ENCODE measurements at places on chromosomes 6 and 20. TPM values are rescaled to one million over a fixed set of nuclear protein-coding genes. Genes with fewer than 3 reads are reported as not detected.
A peak's percentile ranks its signal among the peaks of the same experiment; 100 is the strongest.

DNA sequence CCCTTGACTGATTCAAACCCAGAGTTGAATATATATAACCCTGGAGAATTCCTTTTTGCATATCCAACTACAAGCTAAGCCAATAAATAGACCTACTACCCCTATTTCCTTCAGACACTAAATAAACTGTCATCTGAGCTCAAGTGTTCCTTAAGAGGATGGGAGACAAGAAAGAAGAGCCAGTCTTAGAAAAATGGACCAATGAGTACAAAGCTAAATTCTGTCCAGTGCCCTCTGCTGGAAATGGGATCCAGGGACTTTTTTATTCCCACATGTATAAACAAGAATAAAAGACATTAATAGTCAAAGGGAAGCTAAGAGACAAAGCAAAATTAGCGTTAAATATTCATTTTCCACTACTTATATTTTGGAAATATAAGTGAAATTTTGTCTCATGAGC lies 4.8 kb downstream of the PPP1R10 start:
- peak; percentile 29 for DNase-seq
- no peak overlapping the region for H3K4me3 ChIP-seq
- H3K36me3 ChIP-seq: peaks cover 5% of the 10 kb centered on the region

DNA sequence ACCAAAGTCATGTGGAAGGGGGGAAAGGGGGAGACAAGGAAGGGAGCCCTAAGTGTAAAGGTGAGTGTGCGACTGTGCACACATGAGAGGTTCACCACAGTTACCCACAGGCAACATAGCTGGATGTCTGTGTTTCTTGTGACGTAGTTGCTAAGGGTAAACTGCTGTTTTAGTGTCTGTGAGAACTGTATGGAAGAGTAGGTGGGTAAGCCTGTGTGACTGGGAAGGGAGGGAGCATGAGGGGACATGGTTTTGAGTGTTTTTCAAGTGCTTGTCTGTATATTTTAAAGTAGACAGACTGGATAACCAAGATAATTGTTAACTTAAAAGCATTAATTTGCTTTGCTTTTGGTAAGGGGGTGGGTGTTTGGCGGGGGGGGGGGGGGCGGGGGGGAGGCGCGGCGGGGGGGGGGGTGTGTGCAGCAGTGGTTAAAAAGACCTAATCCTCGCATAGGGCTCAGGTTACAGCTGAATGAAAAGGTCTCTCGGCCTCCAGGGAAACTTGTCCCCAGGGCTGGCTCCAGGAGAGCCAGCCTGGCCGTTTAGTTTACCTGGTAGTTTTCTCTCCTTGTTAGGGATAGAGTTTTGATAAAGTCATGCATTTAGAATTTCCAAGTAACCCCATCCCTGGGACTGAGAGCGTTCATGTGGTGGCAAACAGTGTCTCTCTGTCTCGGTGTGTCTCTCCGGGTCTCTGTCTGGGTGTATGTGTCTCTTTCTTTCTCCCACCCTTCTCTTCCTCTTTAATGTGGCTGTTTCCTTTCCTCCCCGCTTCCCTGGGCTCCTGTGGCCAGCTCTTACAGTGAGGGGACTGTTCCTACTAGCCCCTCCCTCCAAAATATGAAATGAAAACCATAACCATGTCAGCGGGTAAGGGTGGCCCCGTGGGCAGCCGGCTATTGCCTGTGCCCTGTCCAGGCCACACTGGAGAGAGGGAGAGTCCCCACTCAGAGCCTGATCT lies 3.4 kb downstream of the SCUBE3 start:
- peaks cover 12% of the 10 kb centered on the region for H3K27me3 ChIP-seq
- DNase-seq: no peak
- no peak overlapping the region for H3K27ac ChIP-seq
- H3K36me3 ChIP-seq: no peaks in the 10 kb centered on the region
- H3K4me1 ChIP-seq: no peaks in the 10 kb centered on the region

DNA sequence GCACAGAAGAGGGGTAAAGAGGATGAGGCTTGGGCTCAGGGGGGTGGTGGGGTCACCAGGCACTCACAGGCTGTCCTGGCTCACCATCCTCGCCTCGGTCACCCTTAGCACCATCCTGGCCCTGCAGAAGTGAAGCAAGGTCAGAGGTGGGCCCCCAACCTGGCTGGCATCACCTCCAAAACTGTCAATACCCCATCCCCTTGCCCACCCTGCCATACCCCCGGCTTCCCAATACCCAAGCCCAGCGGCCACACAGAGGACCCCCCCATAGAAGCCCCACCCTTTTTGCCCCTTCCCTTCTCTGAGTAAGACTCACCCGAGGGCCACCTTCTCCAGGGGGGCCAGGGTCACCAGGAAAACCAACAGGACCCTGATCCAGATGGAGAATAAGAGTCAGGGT lies 23.6 kb downstream of the COL11A2 start:
- H3K4me3 ChIP-seq: no peak overlapping the region
- H3K4me1 ChIP-seq: no peaks in the 10 kb centered on the region
- H3K27me3 ChIP-seq: no peaks in the 10 kb centered on the region
- H3K36me3 ChIP-seq: no peaks in the 10 kb centered on the region

DNA sequence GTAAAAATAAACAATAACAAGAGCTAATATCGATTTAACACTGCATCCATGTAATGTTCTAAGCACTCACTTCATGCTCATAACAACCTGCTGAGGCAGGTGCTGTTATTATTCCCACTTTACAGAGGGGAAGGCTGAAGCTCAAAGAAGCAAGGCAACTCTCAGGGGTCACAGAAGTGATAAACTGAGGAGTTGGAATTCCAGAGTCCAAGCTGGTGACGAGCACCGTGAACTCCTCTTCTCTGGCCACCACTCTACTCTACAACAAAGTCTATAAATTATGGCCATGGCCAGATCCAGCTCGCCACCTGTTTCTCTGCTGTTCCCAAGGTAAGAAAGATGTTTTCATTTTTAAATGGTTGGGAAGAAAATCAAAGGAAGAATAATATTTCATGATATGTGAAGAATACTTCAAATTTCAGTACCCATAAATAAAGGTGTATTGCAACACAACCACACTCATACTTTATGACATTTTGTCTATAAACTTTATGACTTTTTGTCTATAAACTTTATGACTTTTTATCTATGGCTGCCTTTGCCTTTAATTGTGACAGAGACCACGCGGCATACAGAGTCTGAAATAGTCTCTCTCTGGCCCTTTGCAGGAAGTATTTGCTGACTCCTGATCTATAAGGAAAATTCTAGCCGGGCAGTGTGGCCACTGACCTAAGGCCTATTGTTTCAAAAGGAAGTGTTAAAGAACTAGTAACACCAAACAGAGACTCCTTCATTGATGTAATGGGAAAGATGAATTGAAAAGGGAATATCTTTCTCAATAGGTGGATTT lies 113.2 kb upstream of the KCNG1 start:
- H3K27me3 ChIP-seq: no peaks in the 10 kb centered on the region
- H3K27ac ChIP-seq: no peak overlapping the region
- no peak for DNase-seq
- no peaks in the 10 kb centered on the region for H3K36me3 ChIP-seq

- H3K27ac ChIP-seq: peak overlapping the region; percentile 71
- H3K27me3 ChIP-seq: no peaks in the 10 kb centered on the region
- peak; percentile 86 for DNase-seq
- H3K36me3 ChIP-seq: no peaks in the 10 kb centered on the region
Observed at GRCh38 chr6:27518881-27519795, 46.2 kb upstream of the ZNF184 start.

- H3K27ac ChIP-seq: no peak overlapping the region
- H3K27me3 ChIP-seq: no peaks in the 10 kb centered on the region
- DNase-seq: no peak
- H3K4me1 ChIP-seq: peaks cover 17% of the 10 kb centered on the region
- H3K4me3 ChIP-seq: no peak overlapping the region
Observed at GRCh38 chr20:15675061-15675514, 898.2 kb downstream of the KIF16B start.

GRCh38 chr6:11350294-11350693 lies 117.8 kb upstream of the NEDD9 start:
- no peak overlapping the region for H3K27ac ChIP-seq
- H3K36me3 ChIP-seq: no peaks in the 10 kb centered on the region
- H3K27me3 ChIP-seq: no peaks in the 10 kb centered on the region
- H3K4me3 ChIP-seq: no peak overlapping the region
- H3K4me1 ChIP-seq: no peaks in the 10 kb centered on the region

GRCh38 chr6:85135376-85136094 lies 314.3 kb upstream of the NT5E start:
- no peaks in the 10 kb centered on the region for H3K36me3 ChIP-seq
- no peak overlapping the region for H3K27ac ChIP-seq
- H3K27me3 ChIP-seq: no peaks in the 10 kb centered on the region
- DNase-seq: no peak

- no peak overlapping the region for H3K27ac ChIP-seq
- H3K4me3 ChIP-seq: no peak overlapping the region
- H3K36me3 ChIP-seq: peaks cover 2% of the 10 kb centered on the region
- H3K27me3 ChIP-seq: no peaks in the 10 kb centered on the region
- DNase-seq: no peak
Observed at GRCh38 chr6:71292001-71292400, 3.4 kb downstream of the OGFRL1 start.

GRCh38 chr20:2102585-2103460 lies 1.2 kb downstream of the STK35 start:
- H3K4me1 ChIP-seq: peaks cover 2% of the 10 kb centered on the region
- peak; percentile 82 for DNase-seq
- peak overlapping the region; percentile 99 for H3K27ac ChIP-seq
- H3K4me3 ChIP-seq: peak overlapping the region; percentile 80

GRCh38 chr6:43196337-43196736 lies 14.3 kb downstream of the CUL9 start:
- peaks cover 17% of the 10 kb centered on the region for H3K36me3 ChIP-seq
- H3K4me3 ChIP-seq: no peak overlapping the region
- no peak overlapping the region for H3K27ac ChIP-seq
- no peaks in the 10 kb centered on the region for H3K27me3 ChIP-seq

DNA sequence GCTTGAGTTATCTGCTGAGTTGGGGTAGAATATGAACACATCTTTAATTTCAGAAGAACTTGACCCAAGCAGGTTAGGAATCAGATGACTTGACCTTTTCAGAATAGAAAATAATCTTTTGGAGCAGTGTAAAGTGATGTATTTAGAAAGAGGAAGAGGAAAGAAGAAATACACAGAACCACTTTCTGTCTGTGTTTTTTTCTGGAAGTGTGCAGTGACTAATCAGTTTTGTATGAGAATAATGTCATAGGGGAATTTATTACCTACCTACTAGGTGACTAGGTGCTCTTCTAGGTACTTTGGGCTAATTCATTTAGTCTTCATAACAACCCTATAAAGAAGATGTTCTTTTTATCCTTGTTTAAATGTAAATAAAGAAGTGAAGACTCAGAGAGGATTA lies 3.0 kb downstream of the PPP1R14C start:
- no peak overlapping the region for H3K27ac ChIP-seq
- peaks cover 23% of the 10 kb centered on the region for H3K27me3 ChIP-seq
- no peaks in the 10 kb centered on the region for H3K4me1 ChIP-seq

GRCh38 chr6:139979021-139979725 lies 604.7 kb upstream of the CITED2 start:
- peak; percentile 43 for DNase-seq
- peaks cover 23% of the 10 kb centered on the region for H3K4me1 ChIP-seq
- no peaks in the 10 kb centered on the region for H3K36me3 ChIP-seq
- H3K27me3 ChIP-seq: no peaks in the 10 kb centered on the region
- no peak overlapping the region for H3K4me3 ChIP-seq

DNA sequence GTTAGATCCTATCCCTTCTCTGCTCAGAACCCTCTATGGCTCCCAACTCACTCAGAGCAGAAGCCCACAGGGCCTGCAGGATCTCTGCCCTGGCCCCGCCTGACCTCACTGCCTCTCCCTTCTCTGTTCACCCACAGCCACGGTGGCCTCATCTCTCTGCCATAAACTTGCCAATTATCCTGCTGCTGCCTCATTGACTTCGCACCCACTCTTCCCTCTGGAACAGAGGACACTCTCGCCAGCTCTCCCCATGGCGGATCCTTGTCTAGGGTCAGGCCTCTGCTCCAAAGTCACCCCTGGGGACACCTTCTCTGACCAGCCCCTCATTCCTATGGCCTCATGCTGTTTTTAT lies 86.4 kb downstream of the CEBPB start:
- H3K36me3 ChIP-seq: no peaks in the 10 kb centered on the region
- peaks cover 6% of the 10 kb centered on the region for H3K4me1 ChIP-seq
- H3K4me3 ChIP-seq: no peak overlapping the region
- no peaks in the 10 kb centered on the region for H3K27me3 ChIP-seq

DNA sequence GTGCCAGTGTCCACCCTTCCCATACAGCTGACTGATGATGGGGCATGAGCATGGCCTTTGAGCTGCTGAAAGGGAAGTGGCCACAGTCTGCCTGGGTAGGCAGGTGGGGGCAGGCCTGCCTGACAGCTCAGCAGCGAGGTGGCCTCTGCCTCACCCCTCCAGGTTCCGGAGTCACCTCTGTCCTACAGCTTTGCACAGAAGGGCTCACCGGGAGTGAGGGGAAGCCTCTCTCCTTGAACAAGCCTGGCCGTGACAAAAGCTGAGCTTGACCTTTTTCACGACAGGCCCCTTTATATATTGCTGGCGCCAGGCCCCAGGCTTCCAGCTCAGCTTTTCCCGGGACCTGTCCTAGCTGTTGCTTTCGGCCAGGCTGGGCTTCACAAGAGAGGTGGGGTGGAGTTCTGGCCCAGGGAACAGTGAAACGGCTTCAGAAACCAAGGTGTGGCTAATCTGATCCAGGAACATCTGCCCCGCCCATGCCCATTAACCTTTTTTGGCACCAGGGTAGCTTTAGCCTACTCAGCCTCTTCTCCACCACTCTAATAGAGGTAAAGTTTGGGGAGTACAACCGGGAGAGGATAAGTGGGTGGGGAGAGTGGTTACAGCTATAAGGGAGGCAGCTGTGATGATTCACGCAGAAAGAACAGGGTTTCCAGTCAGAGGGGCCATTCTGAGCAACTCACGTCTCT lies 42.9 kb downstream of the C6orf132 start:
- H3K27me3 ChIP-seq: no peaks in the 10 kb centered on the region
- peaks cover 19% of the 10 kb centered on the region for H3K4me1 ChIP-seq
- no peak overlapping the region for H3K4me3 ChIP-seq
- H3K27ac ChIP-seq: peak overlapping the region; percentile 92

GRCh38 chr6:144285548-144285797 lies 338 bp downstream of the UTRN start:
- H3K4me1 ChIP-seq: no peaks in the 10 kb centered on the region
- H3K36me3 ChIP-seq: no peaks in the 10 kb centered on the region
- no peak for DNase-seq
- peak overlapping the region; percentile 66 for H3K4me3 ChIP-seq

C4B gene
- polyA plus RNA-seq: 16.2 TPM

SLC44A4 gene
- polyA plus RNA-seq: not detected

C20orf173 gene
- not detected for polyA plus RNA-seq

CAP2 gene
- polyA plus RNA-seq: 38.1 TPM

MLIP gene
- polyA plus RNA-seq: 0.07 TPM

LIN28B gene
- not detected for polyA plus RNA-seq

OXT gene
- polyA plus RNA-seq: not detected

Measured in fibroblast of lung (primary cell).